ENCODE measurements at places on chromosomes 6 and 20.

DNA sequence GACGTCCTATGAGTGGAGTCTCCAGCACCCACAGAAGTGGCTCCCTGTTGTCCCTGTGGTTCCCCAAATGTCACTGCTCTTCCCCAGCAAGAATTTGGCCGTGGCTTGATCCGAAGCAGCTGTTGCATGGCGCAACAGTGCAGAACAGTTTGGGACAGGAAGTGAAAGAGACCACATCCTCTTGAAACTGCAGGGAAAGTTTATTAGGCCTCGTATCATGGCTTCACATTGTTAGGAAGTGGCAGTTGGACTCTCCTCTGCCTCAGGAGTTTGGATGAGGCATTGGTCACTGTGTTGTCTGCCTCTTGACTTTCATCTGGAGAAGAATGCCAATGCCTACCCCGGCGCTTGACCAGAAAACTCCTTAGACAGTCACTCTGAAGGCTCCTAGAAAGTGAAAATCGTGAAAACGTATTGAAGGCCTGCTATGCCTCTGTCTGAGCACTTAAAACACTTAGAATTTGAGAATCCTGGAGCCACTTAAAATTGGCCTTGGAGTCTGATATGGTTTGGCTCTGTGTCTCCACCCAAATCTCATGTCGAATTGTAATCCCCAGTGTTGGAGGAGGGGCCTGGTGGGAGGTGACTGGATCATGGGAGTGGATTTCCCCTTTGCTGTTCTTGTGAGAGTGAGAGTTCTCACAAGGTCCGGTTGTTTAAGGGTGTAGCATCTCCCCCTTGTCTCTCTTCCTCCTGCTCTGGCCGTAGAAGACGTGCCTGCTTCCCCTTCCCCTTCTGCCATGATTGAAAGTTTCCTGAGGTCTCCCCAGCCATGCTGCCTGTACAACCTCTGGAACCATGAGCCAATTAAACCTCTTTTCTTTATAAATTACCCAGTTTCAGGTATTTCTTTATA is 334.9 kb upstream of the JARID2 start:
- DNase-seq = peak; percentile 28
- H3K27ac ChIP-seq = peak overlapping the region; percentile 83
- peaks cover 5% of the 10 kb centered on the region for H3K36me3 ChIP-seq
- no peaks in the 10 kb centered on the region for H3K27me3 ChIP-seq
- H3K4me1 ChIP-seq = peaks cover 23% of the 10 kb centered on the region

DNA sequence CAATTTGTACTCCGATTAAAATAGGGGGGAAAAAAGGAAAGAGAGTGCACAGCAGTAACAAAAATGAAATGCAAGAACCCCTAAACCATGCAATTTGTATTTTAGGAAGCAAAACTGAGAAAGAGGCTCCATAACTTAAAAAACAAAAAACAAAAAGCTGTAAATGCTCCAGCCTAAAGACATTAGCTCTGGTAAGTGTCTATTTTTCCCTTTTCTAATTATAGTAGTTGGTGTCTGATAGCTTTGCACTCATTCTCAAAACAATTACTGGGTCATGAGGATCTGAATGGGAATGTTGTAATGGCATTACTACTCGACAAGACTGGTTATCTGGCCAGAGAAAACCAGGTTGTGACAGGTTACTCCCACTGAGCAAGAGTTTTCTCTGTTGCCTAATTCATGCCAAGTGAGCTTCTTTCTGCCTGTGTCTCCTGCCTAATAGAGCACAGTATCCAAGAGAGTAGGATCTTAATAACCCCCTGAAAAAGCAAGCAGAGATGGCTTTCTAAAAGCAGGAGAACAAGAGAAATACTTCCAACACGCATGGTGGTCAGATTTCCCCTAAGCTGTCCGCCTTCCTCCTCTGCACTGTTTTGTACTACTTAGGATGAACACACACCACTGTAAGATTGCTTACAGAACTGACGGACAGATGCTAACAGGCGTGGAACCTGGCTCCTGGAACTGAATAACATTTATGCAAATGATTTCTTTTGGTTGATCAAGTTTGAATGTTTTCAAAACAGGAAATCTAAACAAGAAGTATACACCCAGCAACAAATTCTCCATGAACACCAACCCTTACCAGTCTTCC is 86.4 kb downstream of the FKBP5 start:
- peak overlapping the region; percentile 47 for H3K4me3 ChIP-seq
- peaks cover 35% of the 10 kb centered on the region for H3K36me3 ChIP-seq
- no peaks in the 10 kb centered on the region for H3K27me3 ChIP-seq
- H3K4me1 ChIP-seq = peaks cover 71% of the 10 kb centered on the region

- no peaks in the 10 kb centered on the region for H3K36me3 ChIP-seq
- peaks cover 3% of the 10 kb centered on the region for H3K4me1 ChIP-seq
- no peak overlapping the region for H3K4me3 ChIP-seq
- DNase-seq = no peak
- H3K27me3 ChIP-seq = no peaks in the 10 kb centered on the region
These were observed 27.0 kb downstream of the SPDEF start for GRCh38 chr6:34528996-34529664.

DNA sequence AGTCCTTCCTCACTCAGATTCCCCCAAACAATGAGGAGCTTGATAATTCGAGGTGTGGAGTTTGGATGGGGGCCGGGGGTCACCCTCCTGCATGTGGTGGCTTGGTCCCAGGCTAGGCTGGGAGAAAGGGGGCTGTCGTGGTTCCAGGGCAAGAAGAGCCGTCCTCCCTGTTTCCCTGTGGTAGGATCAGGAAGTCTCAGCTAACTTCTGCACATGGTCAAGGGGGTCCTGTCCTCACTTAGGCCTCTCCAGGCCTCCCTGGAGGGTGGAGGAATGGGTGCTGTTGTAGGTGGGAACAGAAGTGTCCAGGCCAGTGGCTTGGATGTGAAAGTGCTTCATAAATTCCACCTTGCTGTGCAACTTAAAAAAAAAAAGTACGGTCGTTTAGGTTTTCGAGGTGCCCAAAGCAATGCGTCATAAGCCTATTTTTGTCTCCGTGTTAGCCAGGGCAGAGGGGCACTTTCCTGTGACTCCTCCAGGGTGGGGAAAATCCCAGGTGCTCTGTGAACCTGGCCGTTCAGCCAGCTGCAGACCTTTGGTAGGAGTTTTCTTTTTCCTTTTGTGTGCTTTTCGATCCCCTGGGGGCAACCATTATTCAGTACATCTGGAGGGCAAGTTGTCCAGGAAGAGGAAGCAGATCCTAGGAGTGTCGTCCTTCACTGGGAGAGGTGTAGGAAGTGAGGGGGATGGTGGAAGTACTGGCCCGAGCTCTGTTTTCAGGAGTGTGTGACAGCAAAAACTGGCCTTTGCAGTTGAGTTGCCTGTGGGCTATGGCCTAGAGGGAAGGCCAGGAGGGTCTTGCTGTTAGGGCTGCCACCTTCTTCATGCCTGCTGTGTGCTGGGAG is 9.6 kb downstream of the IGF2R start:
- peak overlapping the region; percentile 99 for H3K27ac ChIP-seq
- H3K27me3 ChIP-seq = no peaks in the 10 kb centered on the region
- peaks cover 96% of the 10 kb centered on the region for H3K4me1 ChIP-seq

DNA sequence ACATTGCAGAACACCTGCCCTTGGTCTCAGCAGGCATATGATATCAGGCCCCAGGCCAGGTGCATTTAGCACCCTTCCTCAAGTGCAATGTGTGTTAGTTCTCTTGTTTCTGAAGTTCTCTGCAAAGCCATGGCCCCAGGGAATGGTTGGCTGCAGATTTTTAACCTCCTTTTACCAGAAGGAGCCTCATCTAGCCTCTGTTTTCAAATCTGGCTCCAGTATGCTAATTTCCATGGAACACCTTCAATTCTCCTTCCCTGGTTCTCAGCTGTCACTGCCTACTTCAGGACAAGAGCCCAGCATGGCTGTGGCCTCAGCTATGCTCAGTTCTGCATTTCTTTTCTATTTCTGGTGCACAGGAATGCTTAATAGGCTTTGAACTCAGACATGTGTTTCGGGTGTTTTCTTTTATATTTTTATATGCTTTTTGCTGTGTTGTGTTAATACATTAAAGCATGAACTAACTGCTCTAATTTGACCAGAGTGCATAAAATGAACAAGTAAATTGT is 51.6 kb upstream of the OGFRL1 start:
- no peak overlapping the region for H3K27ac ChIP-seq

DNA sequence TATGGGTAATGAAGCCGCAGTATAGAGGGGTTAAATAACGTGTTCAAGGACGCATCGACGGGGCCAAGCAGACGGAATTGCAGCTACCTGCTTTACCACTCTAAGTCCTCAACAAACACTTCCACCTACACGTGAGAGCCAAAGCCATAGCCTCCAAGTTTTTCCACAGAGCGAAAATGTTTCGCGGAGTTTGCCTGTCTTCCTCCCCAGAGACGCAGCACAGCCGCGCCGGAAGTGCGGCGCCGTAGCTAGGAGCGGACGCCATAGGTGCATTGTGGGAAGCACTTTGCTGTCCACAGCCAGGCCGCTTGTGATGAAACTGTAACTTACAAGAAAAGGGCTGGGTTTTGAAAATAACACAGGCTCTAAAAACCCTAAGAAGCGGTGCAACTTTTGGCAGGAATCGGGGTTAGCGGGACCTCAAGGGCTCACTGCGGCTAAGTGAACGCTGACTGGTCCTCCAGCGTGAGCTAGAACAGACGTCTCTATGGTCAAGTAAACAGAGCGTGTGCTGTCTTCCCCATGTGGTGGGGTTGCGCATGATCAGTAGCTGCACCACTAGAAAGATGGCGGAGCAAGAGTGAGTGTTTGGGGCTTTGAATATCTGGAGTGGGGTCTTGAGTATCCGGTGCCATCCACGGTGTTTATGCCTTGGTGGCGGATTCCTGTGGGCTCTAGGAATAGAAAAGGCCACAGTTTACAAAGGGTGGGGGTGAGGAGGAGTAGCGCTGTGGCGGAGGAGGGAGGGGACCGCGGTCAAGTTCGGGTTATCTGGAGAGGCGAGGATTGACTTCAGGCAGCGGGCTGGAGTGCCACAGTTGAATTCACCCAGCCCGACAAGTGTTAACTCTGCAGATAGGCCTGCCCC is at the start of gene RPL7L1:
Gene RPL7L1, plus strand, starts transcription at position 245 of the 868 bp plus-strand sequence. Its CDS starts 295 bp downstream, at position 540.
- H3K36me3 ChIP-seq = peaks cover 34% of the 10 kb centered on the region
- H3K4me1 ChIP-seq = peaks cover 20% of the 10 kb centered on the region
- DNase-seq = peak; percentile 89
- H3K27me3 ChIP-seq = no peaks in the 10 kb centered on the region
- H3K27ac ChIP-seq = peak within 1 kb of the TSS; percentile 100

DNA sequence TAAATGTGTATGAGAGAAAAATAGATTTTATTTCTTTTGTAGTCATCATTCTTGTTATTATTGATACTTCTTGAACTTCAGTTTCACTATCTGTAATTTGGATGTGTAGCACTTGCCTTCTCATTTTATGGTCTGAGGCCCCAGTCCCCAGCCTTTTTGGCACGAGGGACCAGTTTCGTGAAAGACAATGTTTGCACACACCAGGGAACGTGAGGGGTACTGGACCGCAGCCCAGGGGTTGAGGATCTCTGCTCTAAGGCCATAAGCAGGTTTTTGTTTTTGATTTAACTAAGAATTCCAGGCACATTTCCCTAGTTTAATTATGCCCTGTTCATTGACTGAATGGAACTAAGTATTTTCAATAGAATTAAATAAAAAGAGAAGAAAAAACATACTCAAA is 261.5 kb downstream of the BMP2 start:
- H3K4me3 ChIP-seq = no peak overlapping the region
- no peaks in the 10 kb centered on the region for H3K4me1 ChIP-seq
- H3K27ac ChIP-seq = no peak overlapping the region
- H3K36me3 ChIP-seq = no peaks in the 10 kb centered on the region
- DNase-seq = no peak

GRCh38 chr6:106227612-106228507 is 97.7 kb downstream of the ATG5 start:
- DNase-seq = no peak
- no peak overlapping the region for H3K27ac ChIP-seq
- H3K4me1 ChIP-seq = peaks cover 13% of the 10 kb centered on the region
- H3K27me3 ChIP-seq = no peaks in the 10 kb centered on the region
- no peak overlapping the region for H3K4me3 ChIP-seq
- H3K36me3 ChIP-seq = peaks cover 4% of the 10 kb centered on the region

DNA sequence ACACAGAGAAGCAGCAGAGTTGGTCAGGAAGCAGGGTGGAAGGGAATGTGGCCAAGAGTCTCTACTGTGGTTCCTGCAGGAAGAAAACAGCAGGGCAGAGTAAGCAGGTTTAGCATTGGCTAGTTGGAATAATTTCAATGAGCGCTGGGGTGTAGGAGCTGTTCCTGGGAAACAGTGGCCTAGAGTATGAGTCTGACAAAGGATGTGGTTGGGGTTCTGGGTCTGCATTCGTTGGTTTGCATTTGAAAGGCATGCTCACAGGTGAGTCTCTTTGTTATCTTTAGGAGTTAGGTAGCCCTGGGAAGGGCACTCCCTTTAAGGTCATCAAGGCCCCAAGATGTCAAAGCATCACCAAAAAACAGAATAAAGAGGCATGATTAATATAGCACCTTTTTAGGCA is 911.6 kb upstream of the SLC35B3 start:
- no peak for DNase-seq
